Activated T-helper 2 cell treated with anti-CD3 and anti-CD28 coated beads, Interferon-gamma antibody, Interleukin-2, Interleukin-4, amounts not matched to agents 10 μg/mL and 5 μg/mL and 100 μg/mL, durations not matched to agents 14 hours and 24 hours and 36 hours (primary cell): ENCODE measurements at places on chromosomes 3 and 15.

DNA sequence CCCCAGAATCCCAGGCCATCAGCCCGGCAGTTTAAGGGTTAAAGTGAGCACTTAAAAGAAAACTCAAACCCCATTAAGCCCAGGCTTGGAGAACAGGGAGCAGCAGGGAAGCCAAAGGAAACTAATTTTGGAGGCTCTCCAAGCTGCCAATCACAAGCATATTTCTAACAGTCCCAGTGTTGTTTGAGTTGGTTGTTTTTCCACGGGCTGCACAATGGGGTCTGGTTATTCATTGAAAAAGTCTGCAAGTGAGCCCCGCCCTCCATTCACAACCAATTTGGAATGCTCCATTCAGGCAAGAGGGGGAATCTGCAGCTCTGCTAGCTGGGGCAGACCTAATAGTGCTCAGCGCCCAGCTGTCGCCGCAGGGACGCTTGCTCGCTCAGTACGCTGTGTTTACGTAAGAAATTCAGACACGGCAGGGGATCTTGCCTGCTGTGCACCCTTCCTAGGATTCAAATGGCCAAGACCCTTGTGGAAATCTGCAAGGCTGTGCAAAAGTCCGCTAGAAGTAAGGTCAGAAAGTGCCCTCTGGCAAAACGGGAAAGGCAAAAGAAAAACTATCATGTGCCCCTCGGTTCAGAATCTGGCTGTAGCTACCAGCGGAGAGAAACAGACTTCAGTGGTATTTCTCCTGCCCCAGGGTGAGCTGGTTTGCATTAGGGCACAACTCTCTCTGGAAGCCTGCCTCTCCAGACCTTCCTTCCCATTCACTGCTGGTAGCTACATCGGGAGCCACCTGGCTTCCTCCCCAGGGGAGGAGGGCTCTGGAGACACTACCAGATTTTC lies 11.0 kb downstream of the ETV5 start:
- DNase-seq, result no peak

GRCh38 chr15:70453238-70453637 lies 310.1 kb downstream of the UACA start:
- DNase-seq, result no peak

GRCh38 chr15:26867200-26868007 lies 542 bp downstream of the GABRA5 start:
- no peak for DNase-seq

- DNase-seq, result no peak
Measured at GRCh38 chr3:120450600-120451271, at the start of gene FSTL1. Gene FSTL1, minus strand, starts transcription at chr3:120450992. Its CDS starts 246 bp downstream, at chr3:120450746.

GRCh38 chr15:25436707-25437106 lies 2.1 kb downstream of the UBE3A start:
- no peak for DNase-seq

DNA sequence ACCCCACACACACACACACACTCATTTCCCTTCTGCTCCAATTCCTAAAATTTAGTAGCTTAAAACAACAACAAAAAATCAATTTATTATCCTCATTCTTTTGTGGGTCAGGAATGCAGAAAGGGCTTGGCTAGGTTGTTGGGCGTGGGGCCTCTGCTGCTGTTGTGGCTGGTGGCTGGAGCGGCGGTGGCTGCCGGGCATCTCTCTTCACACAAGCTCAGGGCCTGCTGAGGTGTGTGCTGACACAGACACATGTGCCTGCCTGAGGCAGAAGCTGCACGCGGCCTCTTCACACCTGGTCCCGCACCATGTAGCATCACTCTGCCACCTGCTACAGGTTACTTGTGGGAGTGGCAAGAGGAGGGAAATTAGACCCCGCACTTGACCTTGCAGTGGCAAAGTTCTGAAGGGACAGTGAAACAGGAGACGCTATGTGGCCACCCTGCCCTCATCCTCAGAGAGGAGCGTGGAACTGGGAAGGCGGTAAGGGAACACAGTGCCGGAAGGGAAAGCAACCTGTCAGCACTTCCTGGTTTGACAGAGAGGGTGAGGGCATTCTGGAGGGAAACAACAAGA lies 64.0 kb upstream of the PRR20G start:
- no peak for DNase-seq
